ENCODE measurements at places on chromosomes 4 and X.
A peak's percentile ranks its signal among the peaks of the same experiment; 100 is the strongest.

GRCh38 chr4:81769244-81769643 is 297.5 kb upstream of the RASGEF1B start:
- DNase-seq: no peak

DNA sequence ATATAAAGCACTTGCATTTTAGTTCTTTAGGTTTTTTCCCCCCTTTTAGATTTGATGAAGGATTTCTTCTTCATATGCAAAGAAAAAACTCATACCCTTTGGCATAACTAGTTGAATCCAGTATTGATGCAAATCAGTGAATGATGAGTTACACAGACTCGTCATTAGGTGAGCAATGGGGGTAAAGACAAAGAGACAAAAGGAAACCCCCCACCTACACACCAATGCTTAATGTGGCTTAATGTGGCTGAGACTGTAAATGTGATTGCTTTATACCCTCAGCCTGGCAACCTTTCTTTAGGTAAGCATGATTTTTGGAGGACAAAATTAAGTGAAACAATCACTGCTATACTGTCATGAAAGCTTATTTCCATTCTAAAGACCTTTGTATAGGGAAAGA is 39.5 kb downstream of the CD40LG start:
- DNase-seq: no peak

DNA sequence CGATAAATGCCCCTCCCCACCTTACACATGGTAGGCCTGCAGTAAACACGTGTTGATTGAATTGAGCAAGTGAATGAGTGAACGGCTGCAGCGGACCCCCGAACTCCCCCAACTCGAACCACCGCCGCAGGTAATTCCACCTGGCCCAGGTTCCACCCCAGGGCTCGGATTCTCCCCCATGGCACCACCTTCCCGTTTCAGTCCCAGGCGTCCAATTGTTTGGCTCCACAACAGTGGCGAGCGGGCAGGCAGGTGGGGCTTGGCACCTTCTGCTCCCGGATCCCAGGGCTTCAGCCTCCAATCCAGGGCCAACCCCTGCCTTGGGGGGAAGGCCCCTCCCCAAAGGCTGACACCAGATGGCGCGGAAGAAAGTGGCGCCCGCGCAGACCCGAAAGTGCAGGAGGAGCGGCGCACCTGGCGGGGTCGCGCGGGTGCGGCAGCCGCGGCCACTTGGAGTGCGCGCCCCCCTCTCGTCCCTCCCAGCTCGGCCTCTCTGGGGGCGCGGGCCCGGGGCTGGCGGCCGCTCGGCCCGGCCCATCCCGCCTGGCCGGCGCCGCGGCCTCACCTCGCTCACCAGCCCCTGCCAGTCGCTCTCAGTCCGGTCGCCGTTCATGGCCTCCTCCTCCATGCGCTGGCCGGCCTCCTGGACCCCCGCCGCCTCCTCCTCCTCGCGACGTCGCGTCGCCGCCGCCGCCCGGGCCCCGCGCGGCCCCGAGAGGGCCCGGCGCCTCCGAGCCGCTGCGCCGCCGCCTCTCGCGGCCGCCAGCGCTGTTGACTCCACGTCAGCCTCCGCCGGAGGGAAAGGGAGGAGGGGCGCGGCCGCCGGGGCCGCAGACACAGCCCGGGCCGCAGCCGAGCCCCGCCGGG is at the start of gene CCDC149:
TSS of gene CCDC149 (minus strand) at position 791 of the 867 bp plus-strand sequence. CDS start at position 613, 178 bp downstream.
- DNase-seq: peak; percentile 91

DNA sequence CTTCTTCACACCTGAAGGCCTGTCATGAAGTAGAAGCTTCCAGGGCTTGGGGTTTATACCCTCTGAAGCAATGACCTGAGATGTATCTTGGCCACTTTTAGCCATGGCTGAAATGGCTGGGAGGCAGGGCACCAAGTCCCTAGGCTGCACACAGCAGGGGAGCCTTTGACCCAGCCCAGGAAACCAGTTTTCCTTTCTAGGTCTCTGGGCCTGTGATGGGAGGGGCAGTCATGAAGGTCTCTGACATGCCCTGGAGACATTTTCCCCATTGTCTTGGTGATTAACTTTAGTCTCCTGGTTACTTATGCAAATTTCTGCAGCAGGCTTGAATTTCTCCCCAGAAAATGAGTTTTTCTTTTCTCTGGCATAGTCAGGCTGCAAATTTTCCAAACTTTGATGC is 511.0 kb upstream of the KLHL4 start:
- no peak for DNase-seq

GRCh38 chr4:129208481-129208880 is 112.5 kb downstream of the C4orf33 start:
- DNase-seq: no peak

DNA sequence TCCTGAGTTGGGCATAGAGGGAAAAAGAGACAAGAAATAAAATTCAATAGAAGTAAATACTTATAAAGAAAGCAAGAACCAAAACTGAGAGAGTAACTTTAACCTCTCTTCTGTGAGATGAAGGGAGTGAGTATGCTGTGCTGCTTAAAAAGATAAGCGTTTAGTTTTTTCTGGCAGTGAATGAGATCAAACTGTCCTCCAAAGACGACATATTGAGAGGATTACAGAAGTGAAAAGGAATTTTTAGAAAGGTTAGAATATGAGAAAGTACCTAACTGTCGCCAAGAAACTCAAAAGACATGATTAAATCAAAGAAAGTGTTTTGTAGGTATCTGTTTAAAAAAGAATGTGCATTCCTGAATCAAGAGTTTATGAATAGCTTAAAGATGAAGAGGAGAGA is 16.0 kb downstream of the GAB1 start:
- DNase-seq: no peak

GRCh38 chrX:107154787-107155620 is 36.4 kb upstream of the RBM41 start:
- DNase-seq: no peak

All from AG08396 (cell line).